ENCODE measurements at places on chromosomes 7 and 10.
A peak's percentile ranks its signal among the peaks of the same experiment; 100 is the strongest.

DNA sequence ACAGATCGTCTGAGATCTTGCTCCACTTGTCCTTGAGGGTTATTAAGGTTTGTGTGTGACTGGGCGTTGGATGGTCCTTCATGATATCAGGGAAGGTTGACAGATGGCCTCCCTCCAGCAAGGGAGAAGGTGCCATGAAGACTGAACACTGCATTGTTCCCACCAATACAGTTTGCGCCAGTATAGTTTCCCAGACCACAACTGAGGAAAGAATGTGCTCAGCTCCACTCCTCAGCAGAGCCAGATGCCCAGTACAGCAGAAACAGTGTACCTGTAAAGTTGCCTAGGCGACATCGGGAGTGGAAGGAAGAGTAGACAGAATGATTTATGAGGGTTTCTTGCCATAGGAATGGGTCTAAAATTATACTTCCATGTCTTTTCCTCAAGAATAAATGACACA lies 137.5 kb downstream of the ST7 start:
- no peak for DNase-seq

DNA sequence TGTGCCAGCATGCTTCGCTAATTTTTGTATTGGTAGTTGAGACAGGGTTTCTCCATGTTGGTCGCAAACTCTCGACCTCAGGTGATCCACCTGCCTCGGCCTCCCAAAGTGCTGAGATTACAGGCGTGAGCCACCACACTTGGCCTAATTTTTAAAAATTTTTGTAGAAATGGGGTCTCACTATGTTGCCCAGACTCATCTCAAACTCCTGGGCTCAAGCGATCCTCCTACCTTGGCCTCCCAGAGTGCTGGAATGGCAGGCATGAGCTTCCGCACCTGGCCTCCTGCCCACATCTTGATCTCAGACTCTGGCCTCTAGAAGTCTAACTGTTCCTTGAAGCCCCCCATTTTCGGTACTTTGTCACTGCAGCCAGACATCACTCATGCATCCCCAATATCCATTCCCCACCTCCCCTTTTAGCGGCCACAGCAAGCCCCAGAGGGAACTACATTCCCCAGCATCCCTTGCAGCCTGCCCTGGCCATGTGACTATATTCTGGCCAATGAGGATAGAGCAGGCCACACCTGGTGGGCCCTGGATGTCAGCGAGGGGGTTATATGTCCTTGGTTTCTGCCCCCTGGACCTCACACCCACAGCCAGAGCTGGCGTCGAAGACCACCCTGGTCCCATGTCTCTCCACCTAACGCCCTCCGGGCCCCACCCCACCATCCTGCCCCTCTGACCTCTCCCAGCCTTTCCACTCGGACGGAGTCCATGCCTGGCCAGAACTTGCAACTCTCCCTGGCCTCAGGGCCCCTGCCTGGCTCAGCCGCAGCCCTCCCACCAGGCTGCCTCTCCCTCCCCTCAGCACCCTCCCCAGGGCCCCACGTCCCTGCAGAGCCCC lies 33.8 kb downstream of the MICALL2 start:
- DNase-seq, result no peak

DNA sequence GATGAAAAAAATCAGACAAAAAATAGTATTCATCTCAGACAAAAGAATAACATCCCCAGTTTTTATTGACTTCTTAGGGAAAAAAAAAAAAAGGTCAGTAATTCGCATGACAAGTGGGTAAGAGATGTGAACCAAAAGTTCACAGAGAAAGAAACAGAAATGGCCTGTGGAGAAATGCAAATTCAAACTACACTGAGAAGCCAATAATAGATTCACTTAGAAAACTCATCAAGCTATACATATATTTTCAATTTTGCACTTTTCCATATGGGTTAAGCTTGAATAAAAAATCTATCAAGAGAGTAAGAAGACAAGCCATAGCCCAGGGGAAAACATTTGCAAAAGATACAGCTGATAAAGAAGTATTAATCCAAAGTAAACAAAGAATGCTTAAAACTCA lies 28.0 kb downstream of the HERC4 start:
- DNase-seq, result no peak

DNA sequence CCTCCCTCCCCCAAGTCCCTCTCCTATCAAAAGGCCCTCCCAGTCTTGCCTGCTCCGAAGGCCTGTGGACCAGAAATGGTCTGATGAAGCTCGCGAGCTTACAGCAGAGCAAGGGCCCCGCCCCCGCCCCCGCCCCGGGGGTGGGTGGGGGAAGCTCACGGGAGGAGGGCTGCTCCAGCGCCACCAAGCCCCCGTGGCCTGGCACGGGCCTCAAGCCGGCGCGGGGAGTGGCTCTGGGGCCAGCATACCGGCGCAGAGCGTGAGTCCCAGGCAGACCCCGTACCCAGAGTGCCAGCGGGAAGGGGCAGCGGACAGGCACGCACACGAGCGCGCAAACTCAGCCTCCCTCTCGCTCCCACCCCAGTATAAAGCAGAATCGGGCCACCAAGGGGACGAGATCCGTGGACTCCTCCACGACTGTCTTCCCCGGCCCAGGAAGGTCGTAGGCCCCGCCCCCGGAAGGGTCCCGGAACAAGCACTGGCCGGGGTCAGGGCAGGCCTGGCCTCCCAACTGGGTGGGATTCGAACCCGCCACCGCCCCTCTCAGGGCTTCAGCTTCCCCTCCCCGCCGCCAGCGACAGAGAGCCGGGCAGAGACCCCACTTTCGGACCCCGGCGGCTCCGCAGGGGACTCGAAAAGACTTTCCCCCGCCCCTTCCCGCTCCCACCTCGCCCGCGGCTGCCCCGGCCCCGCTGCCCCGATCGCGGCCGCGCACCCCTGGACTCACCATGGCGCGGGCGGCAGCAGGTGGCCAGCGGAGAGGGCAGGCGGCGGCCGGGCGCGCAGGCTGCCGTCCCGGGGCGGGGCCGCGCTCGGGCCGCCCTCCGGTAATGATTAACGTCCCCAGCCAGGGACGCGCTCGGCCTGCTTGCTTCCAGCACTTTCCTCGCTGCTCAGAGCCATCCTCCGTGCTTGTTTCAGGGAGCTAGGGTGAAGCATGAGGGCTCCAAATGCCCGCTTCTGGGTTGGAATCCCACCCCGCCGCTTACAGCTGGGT lies at the start of gene PCBD1:
PCBD1 (minus strand) TSS at position 762 of the 997 bp plus-strand sequence; CDS start at position 730, 32 bp downstream.
- peak; percentile 67 for DNase-seq

Measured in AG10803 (cell line).